ENCODE measurements at places on chromosomes 4 and X. TPM values are rescaled to one million over a fixed set of nuclear protein-coding genes. Genes with fewer than 3 reads are reported as not detected.

GRCh38 chr4:138103597-138104283 lies 138.4 kb downstream of the SLC7A11 start:
- H3K36me3 ChIP-seq: no peaks in the 10 kb centered on the region
- DNase-seq: no peak
- H3K4me1 ChIP-seq: no peaks in the 10 kb centered on the region

DNA sequence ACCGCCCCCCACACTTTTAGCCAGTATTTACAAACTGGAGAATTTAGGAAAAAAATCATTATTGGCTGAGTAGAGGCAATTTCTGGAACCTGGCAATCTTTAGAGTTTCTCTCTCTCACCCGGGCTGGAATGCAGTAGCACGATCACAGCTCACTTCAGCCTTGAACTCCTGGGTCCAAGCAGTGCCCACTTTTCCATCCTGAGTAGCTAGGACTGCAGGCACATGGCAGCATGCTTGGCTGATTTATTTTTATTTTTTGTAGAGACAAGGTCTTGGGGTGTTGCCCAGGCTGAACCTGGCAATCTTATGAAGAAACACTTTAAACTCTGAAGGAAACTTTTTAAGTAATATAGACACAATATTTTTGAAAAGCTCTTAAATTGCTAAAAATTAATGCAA lies 120.1 kb downstream of the AFF1 start:
- no peak overlapping the region for H3K27ac ChIP-seq
- no peak for DNase-seq
- peaks cover 18% of the 10 kb centered on the region for H3K4me1 ChIP-seq

EXOC1 gene
- total RNA-seq: 17.6 TPM

DNA sequence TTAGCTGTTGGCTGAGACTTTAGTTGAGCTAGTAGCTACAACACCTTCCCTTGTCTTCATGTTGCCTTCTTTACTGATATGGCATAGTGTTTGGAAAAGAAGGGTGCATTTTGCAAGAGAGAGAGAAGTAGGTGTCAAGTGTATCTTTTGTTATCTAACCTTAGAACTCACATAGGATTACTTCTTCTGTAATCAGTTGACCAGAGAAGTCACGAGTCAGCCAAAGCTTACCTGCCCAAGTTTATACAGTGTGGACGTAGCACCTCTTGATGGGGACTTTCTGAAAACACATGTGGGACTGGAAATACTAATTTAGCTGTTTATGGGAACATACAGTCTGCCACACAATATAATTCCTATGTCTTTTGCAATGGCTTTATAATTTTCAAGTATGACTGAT lies 56.0 kb downstream of the UGT8 start:
- no peak overlapping the region for H3K4me3 ChIP-seq
- H3K27ac ChIP-seq: no peak overlapping the region
- H3K4me1 ChIP-seq: no peaks in the 10 kb centered on the region
- no peaks in the 10 kb centered on the region for H3K36me3 ChIP-seq
- H3K27me3 ChIP-seq: no peaks in the 10 kb centered on the region
- DNase-seq: no peak

DNA sequence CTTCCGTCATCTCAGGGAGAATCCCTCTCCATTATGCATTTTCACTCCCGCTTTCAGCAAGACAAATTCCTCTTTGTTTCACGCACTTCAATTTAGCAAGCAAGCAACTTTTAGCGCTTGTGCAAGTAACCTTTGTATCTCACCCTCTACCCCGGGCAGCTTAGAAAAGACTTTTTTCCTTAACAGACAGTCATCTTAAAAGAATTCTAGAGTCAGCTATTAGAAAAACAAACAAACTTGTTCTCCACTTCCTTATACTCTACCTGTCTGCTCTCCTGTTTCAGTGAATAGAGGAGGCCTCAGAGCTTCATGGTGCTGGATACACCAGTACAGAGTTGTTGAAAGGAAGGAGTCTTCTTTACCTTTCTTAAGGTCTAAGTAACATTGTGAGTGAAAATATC lies 12.1 kb downstream of the TIGD2 start:
- H3K27ac ChIP-seq: peak overlapping the region; percentile 43
- H3K36me3 ChIP-seq: no peaks in the 10 kb centered on the region
- H3K27me3 ChIP-seq: no peaks in the 10 kb centered on the region
- H3K4me1 ChIP-seq: peaks cover 47% of the 10 kb centered on the region
- H3K4me3 ChIP-seq: no peak overlapping the region
- DNase-seq: no peak

- no peak overlapping the region for H3K27ac ChIP-seq
- H3K27me3 ChIP-seq: no peaks in the 10 kb centered on the region
- H3K4me3 ChIP-seq: no peak overlapping the region
- DNase-seq: no peak
- H3K36me3 ChIP-seq: no peaks in the 10 kb centered on the region
Measured at GRCh38 chr4:118910221-118910620, 21.6 kb downstream of the SYNPO2 start.

SGCB gene
- 18.3 TPM for total RNA-seq

DNA sequence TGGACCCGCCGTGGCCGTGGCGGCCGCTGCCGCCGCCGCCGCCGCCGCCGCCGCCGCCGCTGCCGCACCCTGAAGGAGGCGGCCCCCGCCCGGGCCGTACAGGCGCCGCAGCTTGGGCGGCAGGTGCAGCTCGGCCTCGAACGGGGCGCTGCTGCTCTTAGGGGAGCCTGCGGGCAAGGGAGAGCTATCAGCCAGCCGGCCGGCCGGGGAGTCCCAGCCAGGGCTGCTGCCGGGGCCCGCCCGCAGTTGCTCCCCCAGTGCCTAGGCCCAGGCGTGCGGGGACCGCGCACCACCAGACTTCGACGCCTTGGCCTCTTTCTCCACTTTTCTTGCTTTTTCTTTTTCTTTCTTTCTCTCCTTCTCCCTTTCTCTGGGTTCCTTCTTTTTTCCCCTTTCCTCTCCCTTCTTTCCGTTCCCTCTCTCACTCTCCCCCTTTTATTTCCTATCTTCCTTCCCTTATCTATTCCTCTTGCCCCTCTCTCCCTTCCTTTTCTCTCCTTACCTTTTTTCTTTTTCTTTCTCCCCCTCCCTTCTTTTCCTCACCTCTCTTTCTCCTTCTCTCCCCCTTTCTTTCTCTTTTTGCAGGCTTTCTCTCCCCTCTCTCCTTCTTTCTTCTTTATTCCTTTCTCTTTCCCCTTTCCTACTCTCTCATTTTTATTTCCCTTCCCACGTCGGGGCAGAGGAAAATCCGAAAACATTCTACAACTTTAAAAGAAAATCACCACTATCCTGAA lies 2.0 kb downstream of the ARX start:
- H3K27ac ChIP-seq: no peak overlapping the region
- H3K36me3 ChIP-seq: no peaks in the 10 kb centered on the region
- no peaks in the 10 kb centered on the region for H3K27me3 ChIP-seq

- H3K27ac ChIP-seq: no peak overlapping the region
- H3K4me1 ChIP-seq: no peaks in the 10 kb centered on the region
- no peaks in the 10 kb centered on the region for H3K27me3 ChIP-seq
- no peaks in the 10 kb centered on the region for H3K36me3 ChIP-seq
- no peak for DNase-seq
Measured at GRCh38 chr4:83932750-83933391, 397.0 kb downstream of the GPAT3 start.

DNA sequence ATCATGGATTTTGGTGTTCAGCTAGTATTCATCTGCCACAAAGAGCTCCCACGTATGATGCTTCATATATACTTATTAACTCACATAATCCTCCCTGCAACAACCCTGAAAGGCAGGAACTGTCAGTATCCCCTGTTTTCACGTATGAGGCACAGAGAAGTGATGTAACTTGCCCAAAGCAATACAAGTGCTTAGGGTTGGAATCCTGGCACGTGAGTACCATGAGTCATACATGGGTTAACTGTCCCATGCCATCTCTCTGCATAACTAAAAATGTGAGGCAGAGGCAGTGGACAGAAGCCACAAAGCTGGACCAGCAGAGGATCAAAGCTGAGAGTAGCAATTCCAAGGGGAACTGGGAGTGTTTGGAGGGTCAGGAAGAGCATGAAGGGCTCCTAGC lies 35.7 kb upstream of the EGFL6 start:
- H3K27ac ChIP-seq: no peak overlapping the region
- DNase-seq: no peak
- H3K27me3 ChIP-seq: no peaks in the 10 kb centered on the region

DNA sequence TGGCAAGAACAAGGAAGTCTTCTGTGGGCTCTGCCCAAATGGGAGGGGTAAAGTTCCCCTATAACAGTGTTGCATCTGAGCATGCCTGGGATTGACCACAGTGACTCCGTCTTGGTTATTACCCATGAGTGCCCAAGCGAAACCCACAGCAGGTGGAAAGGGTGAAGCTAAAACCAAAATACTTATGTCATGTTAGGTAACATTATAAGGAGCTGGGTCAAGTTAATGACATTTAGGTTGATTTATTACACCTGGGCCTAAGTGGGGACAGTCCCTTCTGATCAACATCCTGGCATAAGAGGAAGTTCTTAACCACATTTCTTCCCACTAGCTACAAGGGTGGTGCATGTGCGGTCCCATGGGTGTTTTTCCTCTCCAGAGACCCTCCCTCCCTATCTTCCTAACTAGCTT lies 1.3 kb upstream of the ZNF732 start:
- H3K4me1 ChIP-seq: no peaks in the 10 kb centered on the region
- no peak overlapping the region for H3K4me3 ChIP-seq
- no peak for DNase-seq
- no peak overlapping the region for H3K27ac ChIP-seq
- H3K27me3 ChIP-seq: no peaks in the 10 kb centered on the region
- H3K36me3 ChIP-seq: no peaks in the 10 kb centered on the region

SRPX2 gene
- 2.4 TPM for total RNA-seq

GRCh38 chr4:53116954-53117353 lies 248.9 kb downstream of the SCFD2 start:
- no peaks in the 10 kb centered on the region for H3K27me3 ChIP-seq
- H3K4me1 ChIP-seq: no peaks in the 10 kb centered on the region
- no peaks in the 10 kb centered on the region for H3K36me3 ChIP-seq
- no peak overlapping the region for H3K4me3 ChIP-seq
- no peak overlapping the region for H3K27ac ChIP-seq
- no peak for DNase-seq

DNA sequence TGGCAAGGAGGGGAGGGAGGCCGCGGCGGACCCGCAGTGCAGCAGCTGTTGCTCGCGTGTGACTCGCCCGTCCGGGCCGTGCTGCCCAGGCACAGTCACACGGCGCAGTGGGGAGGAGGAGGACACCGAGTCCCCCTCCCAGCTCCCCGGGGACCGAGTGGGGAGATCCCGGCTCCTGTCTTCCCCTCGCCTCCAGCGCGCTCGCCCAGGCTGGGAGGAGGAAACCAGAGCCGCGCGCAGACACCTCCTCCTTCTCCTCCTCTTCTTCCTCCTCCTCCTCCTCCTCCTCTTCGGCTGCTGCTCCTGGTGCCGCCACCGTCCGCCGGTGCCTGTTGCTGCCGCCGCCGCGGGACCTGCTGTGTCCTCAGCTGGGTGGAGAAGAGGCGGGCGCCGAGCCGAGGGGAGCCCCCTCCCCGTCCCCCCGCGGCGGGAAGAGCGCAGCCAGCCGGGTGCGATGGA lies at the start of gene TBC1D1:
TSS of gene TBC1D1 (plus strand) at position 284 of the 459 bp plus-strand sequence. CDS start 11,012 bp downstream, outside the sequence.
- peaks cover 13% of the 10 kb centered on the region for H3K4me1 ChIP-seq
- peak within 1 kb of the TSS; percentile 73 for H3K4me3 ChIP-seq
- H3K27ac ChIP-seq: peak within 1 kb of the TSS; percentile 52
- no peaks in the 10 kb centered on the region for H3K27me3 ChIP-seq
- H3K36me3 ChIP-seq: no peaks in the 10 kb centered on the region

GPM6B gene
- 0.07 TPM for total RNA-seq

ASB9 gene
- total RNA-seq: 2.9 TPM

GUCY1A1 gene
- total RNA-seq: not detected

TSR2 gene
- total RNA-seq: 27.9 TPM

EGFL6 gene
- total RNA-seq: not detected

GRCh38 chr4:118270492-118270891 lies 82.3 kb downstream of the PRSS12 start:
- peak; percentile 35 for DNase-seq
- no peaks in the 10 kb centered on the region for H3K36me3 ChIP-seq
- H3K27me3 ChIP-seq: no peaks in the 10 kb centered on the region

PLP1 gene
- not detected for total RNA-seq

DNA sequence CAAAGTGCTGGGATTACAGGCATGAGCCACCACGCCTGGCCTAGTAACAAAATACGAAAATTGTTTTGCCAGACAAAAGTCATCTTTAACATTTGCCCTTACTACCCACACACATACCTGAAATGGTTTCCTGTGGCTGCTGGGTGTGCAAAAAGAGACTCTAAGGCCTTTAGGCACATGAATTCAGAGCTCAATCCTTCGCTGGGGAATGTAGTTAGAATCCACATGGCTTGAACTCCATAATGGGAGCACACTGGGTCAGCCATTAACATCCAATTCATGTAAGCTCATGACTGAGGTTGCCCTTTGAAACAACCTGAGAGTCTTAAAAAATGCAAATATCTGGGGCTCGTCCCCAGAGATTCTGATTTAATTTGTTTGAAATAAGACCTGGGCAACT lies 87.8 kb downstream of the HPGD start:
- H3K4me3 ChIP-seq: no peak overlapping the region
- H3K4me1 ChIP-seq: no peaks in the 10 kb centered on the region

GABRE gene
- 3.9 TPM for total RNA-seq

DNA sequence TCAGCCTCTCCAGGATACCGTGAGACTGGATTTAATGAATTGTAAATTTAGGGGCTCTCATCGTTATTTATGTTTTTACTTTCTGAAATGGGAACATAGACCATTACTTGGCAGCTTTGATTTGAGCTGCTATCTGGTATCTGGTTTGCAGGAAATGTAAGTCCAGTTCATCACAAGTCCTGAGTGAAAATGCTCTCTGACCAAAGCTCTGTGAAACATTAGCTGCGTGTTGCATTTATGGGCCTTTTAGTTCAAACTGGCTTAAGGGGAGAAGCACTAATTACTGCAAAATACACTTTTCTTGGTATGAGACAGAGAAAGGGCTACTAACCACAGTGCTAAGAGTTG lies 420 bp downstream of the CC2D2A start:
- no peak overlapping the region for H3K4me3 ChIP-seq
- DNase-seq: no peak
- H3K4me1 ChIP-seq: no peaks in the 10 kb centered on the region
- H3K27me3 ChIP-seq: no peaks in the 10 kb centered on the region
- no peak overlapping the region for H3K27ac ChIP-seq

DNA sequence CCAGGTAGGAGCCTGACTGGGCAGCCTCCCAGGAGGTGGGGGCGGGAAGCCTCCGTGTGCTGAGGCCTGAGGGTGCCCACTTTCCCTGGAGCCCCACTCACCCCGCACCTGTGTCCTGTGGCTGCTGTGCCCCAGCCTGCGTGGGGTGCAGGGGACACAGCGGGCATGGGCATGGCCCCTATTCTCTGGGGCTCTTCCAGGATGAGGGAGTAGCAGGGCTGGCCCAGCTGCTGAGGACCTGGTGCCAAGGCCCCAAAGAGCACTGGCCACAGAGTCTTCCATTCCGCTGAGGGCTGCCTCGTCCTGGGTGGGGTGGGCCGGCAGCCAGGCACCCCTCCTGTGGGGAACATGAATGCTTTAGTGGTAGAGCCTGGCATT lies 51.7 kb upstream of the SORCS2 start:
- no peak overlapping the region for H3K4me3 ChIP-seq
- H3K36me3 ChIP-seq: no peaks in the 10 kb centered on the region
- DNase-seq: no peak
- no peaks in the 10 kb centered on the region for H3K27me3 ChIP-seq

HDX gene
- total RNA-seq: not detected

GRCh38 chr4:72326692-72327632 lies 242.1 kb downstream of the ADAMTS3 start:
- no peaks in the 10 kb centered on the region for H3K36me3 ChIP-seq
- H3K4me3 ChIP-seq: no peak overlapping the region

MAGED1 gene
- total RNA-seq: 82.3 TPM

GRCh38 chr4:3256230-3257102 lies 7.5 kb downstream of the MSANTD1 start:
- no peak for DNase-seq
- H3K27me3 ChIP-seq: no peaks in the 10 kb centered on the region
- H3K36me3 ChIP-seq: no peaks in the 10 kb centered on the region
- H3K27ac ChIP-seq: no peak overlapping the region

NHSL2 gene
- total RNA-seq: 0.22 TPM

IQCM gene
- total RNA-seq: 0.20 TPM

Measured in HCT116 (cell line).